ENCODE measurements at places on chromosomes 1 and 21.
A peak's percentile ranks its signal among the peaks of the same experiment; 100 is the strongest.

DNA sequence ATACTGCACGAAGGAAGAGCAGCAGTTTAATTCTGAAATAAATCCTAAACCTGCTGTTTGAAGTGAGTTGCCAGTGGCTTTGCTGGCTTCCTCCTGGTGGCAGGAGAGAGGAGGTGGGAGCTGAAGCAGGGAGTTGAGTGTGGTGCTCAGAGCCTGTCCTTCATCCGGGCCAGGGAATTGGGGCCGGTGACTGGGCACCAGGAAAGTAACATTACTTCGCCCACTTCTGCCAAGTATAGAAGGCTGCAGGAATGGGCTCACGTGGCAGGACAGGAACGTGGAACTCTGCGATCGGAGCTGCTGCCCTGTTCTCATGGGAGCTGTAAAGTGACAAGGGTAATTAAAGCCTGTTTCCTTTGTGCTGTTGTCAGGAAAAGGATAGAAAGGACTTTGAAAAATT is 8.7 kb downstream of the TOR3A start:
- DNase-seq, result peak; percentile 84

DNA sequence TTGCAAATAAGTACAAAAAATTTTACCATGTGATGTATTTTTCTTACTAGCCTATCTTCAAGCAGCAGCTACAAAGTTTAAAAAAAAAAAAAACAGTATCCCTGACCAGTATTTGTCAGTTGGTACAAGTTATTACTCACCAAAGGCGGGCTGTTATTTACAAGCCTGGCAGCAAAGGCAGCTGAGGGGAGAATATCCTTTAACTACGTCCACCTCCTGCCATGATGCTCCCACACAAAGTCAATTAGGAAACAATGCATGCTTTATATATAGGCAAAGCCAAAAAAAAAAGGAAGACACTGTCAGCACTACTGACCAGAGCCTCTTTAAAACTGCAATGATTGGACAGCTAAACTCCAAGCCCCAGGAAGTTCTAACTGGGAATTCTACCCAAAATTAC is 13.7 kb downstream of the PSMA5 start:
- DNase-seq, result no peak

DNA sequence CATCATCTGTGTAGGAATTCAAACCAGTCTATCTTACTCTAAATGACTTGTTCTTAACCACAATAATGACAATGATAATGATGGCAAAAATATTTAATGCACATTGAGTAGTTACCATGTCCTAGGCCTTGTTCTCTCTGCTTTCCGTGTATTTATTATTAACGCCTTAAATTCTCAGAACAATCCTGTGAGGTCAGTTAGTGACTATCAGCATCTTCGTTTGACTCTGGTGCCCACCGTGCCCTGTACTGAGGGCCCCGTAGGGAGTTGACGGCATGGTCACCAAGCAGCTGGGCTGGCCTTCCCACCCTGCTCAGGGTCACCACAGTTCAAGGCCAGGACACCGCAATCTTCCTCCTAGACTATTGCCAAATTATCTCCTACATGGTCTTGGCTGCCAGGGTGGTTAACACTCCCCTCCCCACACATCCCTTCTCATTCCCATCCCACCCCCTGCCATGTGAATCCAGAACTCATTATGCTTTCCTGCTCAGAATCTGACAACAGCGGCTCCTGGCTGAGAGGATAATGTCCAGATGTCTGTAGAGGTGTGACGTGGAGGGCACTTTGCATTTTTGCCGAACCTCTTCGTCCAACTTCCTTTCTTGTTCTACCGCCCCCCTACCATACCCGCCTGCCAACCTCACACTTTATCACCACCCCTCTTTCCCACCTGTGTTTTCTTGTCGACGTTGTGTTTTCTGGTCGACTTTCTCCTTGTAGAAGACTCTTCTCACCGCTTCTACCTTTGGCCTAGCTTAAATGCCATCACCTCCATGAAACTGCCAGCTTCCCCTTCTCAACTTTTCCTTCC is 33.4 kb downstream of the IGFN1 start:
- DNase-seq, result peak; percentile 49

DNA sequence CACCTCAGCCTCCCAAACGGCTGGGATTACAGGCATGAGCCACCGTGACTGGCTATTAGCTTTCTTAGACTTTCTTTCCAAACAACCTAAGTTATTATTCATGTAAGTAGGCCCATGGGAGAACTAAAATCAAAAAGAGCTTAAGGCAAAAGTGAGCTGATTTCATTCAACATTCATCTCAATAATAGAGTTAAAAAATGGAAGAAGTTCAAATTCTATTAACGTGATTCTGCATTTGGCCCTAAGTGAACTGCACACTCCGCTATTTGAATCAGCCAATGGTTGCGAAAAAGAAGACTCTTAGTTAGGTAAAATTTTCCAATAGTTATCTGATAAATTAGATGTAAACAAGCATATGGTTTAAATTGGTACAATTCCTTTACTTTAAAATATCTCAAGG is 68.6 kb upstream of the WARS2 start:
- no peak for DNase-seq

DNA sequence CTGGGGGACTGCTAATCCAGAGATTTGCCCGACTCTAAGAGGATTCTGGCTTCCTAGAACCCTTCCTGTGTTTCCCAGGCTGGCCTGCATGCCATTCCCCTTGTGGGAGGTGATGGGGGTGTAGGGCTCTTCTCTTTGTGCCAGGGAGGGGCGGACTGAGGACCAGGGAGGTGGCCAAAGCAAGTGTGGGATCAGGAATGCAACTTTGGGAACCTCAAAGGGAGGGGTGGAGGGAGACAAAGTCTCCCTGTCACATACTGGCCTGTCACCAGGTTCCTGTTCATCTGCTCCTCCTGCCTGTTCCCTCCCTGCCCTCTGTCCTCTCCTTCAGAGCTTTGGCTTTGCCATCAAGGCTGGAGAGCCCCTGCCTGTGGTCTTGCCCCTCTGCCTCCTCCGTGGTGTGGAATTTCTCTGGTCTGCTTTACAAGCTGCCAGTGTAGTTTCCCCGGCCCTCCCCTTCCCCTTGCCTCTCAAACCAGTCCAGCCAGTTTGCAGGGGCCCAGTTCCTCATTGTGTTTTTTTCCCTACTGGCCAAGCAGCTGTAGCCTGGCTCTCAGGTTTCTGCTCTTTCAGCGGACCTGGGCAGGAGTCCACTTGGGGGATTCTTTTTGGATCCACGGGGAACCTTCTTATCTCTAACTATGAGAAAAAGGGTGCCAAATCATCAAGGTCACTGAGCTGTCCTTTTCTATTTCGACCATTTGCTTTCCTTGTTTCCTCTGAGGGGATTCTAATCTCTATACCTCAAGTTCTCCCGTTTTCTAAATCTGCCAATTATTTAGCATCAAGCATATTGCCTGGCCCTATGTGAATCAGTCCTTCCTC is 1.8 kb downstream of the CGN start:
- DNase-seq, result no peak

DNA sequence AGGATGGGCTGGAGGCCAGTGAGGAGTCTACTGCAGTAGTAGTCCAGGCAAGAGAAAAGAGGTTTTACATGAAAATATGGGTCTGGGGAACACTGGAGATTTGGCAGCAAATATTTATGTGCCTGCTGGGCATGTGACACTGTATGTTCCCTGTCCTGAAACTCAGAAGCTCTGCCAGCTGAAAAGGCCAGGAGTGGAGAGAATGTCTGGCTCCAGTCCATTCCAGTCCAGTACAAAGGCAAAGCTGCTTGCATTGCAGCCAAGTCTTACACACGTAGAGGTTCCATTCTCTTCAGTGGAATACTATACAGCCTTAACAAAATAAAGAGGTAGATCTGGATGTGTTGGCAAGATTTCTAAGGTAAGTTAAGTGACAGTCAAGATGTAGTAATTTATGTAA is 7.5 kb upstream of the YBX1 start:
- no peak for DNase-seq

Data from aorta (tissue), 5 donors.